ENCODE measurements at places on chromosomes 16 and 17.

GRCh38 chr16:12147681-12148080, 171.1 kb downstream of the SNX29 start:
- no peak for DNase-seq

DNA sequence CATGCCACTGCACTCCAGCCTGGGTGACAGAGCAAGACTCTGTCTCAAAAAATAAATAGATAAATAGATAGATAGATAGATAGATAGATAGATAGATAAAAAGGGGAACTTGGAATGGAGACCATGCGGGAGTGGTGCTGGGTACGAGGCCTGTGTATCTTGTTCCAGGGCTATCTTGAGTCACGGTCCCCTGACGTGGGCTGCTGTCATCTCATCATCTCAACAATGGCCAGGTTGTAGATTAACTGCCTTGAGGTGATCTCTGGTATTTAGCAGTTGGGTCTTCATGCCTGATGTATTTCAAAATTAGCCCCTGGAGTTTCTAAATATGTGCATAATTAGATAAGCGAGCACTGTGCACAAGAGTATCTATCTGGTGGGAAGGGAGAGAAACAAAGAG, 212.1 kb downstream of the CDRT15L2 start:
- no peak for DNase-seq

GRCh38 chr17:58788199-58788598, 32.5 kb downstream of the PPM1E start:
- no peak for DNase-seq

GRCh38 chr17:57586196-57586740, 158.8 kb downstream of the CCDC182 start:
- no peak for DNase-seq
